Activated B cell treated with CpG ODN at 0.5 μM for 24 hours (primary cell): ENCODE measurements at places on chromosomes 6 and 20.

- no peak for DNase-seq
Measured at GRCh38 chr6:63538550-63538949, 33.7 kb upstream of the LOC128125822 start.

- DNase-seq: no peak
Measured at GRCh38 chr6:96659084-96659845, 96.3 kb downstream of the FHL5 start.

DNA sequence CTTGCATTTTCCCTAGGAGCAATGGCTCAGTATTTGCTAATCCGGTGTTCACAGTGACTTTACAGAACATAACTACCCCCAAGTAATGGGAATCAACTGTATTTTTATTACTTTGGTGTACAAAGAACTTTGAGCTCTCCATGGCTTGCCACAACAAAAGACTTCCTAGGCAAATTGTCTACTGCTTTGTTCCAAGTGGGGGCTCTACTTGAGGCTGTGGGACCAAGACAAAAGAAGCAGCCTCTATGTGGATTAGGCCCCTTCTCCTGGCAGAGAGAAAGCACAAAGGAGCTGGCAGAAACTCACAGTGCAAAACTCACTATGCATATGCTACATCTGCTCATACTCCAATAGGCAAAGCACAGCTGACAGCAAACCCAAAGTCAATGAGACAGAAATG lies 853 bp downstream of the WFDC8 start:
- no peak for DNase-seq

DNA sequence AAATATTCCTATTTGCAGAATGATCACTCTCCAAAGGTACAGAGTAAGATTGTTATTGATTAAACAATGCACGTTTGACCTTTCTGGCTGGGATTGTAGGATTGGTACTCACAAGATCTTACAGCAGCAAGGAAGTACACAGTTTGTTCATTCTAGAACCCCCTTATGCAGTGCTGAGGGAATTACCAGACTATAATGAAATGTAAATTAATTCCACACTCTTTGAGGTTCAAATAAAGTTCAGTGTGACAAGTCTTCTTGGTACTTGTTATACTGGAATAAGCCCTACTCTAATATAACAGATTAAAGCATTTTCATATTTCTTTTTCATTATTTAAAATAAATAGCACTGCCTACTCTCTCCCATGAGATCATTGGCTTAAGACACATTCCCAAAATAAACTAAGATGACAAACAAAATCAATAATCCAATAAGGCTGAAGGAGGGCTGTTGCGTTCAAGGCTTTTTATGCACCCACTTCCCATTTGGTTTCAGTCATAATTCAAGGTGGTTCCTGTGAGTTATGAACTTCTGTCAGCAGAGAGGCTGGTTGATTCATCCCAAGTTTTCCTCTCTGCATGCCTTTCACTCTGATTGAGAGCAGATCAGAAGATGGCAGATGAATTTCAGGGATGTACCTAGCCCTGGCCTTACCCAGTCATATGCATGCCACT lies 881.5 kb downstream of the C6orf118 start:
- no peak for DNase-seq

DNA sequence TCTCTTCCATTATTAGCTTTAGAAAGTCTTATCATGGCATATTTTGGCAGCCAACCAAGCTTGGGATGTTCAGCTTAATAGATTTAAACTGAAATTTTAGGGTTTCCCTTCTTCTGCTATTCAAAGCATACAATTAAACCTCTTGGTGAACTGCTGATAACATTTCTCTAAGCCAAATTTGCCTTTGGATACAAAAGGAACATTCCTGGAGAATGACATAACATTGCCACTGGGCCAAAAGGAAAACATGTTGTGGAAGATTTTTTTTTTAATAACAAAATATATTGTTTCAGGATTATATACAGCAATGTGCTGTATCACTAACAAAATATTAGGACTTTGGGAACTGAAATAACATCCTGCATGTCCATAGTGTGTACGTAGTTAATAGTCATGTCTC lies 215.1 kb upstream of the TBX18 start:
- no peak for DNase-seq

DNA sequence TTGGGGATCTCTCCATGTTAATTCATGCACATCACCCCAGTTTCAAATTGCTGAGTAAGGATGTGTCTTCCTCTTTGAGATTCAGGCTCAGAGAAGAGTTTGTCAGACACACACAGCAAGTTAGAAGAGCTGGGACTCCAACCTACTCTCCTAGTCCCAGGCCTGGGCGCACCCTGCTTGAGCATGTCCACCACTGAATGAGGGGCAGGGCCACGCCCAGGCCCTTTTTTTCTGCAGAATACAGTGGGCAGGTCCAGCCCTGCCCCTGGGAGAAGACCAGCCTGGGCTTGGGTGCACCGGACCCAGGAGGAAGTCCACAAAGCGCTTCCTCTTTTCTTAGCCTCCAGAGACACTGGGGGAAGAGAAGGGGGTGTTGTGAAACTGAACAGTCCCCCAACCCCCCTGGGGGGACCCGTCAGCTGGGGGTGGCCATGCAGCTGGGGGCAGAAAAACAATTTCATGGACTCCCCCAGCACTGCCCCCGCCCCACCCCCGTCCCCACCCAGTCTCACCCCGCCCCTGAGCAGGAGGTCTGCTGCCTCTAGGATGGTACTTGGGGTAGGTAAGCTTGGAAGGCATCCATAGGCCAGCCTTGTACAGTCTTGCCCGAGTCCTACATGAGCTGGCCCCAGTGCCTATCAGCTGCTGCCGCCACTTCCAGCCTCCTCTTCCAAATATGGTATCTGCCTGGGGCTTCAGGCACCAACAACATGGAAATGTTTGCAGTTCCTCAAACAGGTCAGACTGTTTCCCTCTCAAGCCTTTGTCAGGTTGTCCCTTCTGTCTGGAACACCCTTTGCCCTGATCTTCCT lies 11.7 kb upstream of the HCK start:
- DNase-seq: peak; percentile 77

- no peak for DNase-seq
Measured at GRCh38 chr6:165630544-165630953, 32.5 kb downstream of the PDE10A start.

GRCh38 chr6:49933526-49933925 lies 30.4 kb downstream of the DEFB114 start:
- DNase-seq: no peak

GRCh38 chr20:45611054-45611453 lies 18.5 kb upstream of the WFDC10A start:
- no peak for DNase-seq

GRCh38 chr6:168035098-168035660 lies 37.7 kb downstream of the KIF25 start:
- no peak for DNase-seq

- no peak for DNase-seq
Measured at GRCh38 chr6:86937219-86938079, at the start of gene HTR1E. Gene HTR1E, plus strand, starts transcription at chr6:86937528. Its CDS starts 77,807 bp downstream, at chr6:87015335.

- no peak for DNase-seq
Measured at GRCh38 chr20:42152575-42152974, 534.4 kb upstream of the CHD6 start.

DNA sequence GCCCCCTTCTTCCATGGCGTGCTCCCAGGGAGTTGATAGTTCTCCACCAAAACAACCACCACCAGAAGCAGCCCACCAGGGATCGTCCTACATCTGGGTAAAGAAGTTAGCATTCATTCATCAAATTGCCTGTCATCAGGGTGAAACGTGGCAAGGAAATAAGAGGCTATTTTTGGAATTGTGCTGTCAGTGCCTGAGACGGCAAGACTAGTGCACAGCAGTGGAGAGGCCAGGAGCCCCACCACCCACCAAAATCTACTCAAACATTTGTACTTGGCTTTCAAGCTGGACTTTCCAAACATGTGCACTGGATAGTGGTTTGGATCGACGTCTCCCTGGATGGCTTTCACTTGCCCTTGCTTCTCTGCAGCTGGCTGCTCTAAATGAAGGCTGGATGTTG lies 44.8 kb downstream of the TXNDC5 start:
- DNase-seq: no peak
